ENCODE measurements at places on chromosomes 4 and X. TPM values are rescaled to one million over a fixed set of nuclear protein-coding genes. Genes with fewer than 3 reads are reported as not detected.

Gene CT47B1
- total RNA-seq, result not detected

Gene FRMD7
- not detected for total RNA-seq

Gene NXF2B
- total RNA-seq, result not detected

Gene RENBP
- 18.2 TPM for total RNA-seq

Gene PCDH10
- not detected for total RNA-seq

Gene ENPEP
- total RNA-seq, result not detected

Gene NFXL1
- 15.2 TPM for total RNA-seq

Gene GAGE10
- not detected for total RNA-seq

Gene PAK3
- not detected for total RNA-seq
